H4 (cell line): ENCODE measurements at places on chromosomes 11 and 22.

DNA sequence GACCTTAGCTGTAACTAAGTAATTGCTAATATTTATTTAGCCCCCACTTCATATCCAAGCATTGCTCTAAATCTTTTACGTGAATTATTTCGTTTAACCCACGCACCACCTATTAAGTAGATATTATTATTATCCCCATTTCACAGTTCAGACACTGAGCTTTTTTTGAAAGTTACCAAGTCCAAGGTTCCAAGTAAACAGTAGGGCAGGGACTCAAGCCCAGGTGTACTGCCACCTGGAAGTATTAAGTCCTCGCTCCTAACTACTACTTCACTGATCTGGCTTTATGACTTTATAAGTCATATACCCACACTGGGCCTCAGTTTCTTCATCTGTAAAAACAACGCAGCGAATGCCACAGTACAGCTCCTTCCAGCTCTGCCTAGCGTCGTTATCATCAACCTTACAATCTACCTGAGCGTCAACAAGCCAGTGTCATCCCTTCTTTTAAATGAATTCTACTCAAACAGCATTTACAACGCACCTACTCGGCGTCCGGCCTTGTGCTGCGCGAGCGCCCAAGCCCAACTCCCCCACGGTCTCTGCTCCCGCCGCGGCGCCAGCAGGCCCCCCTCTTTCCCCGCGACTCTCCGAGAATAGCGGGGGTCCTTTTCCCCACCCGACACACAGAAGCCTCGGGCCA, 624 bp downstream of the TMEM41B start:
- DNase-seq, result no peak

DNA sequence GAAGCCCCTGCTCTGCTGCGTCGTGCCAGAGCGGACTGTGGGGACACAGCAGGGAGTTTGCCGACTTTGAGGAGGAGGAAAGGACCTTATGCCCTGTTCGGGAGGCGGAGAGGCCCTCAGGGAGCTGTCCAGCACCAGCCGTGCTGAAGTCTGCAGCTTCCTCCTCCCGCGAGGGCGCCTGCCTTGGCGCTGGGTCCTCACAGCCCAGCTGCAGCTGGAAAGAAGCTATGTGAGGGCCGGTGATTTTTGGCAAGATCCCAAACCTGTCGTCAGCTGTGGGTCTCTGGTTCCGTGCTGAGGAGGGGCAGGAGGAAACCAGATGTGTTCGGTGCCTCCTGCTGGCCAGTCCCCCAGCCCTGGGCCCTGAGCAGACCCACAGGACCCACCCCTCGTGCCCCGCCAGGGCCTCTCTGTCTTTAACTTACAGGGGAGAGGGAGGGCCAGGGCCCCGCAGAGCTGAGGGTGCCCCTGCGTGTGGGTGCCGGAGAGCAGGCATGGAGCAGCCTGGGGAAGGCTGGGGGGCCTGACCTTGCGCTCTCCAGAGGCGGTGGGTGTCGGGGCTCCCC, 12.0 kb downstream of the BRSK2 start:
- DNase-seq, result peak; percentile 51

GRCh38 chr11:32088117-32088941, 2.5 kb upstream of the RCN1 start:
- peak; percentile 92 for DNase-seq

GRCh38 chr22:38042488-38042790, 14.8 kb upstream of the PICK1 start:
- no peak for DNase-seq

DNA sequence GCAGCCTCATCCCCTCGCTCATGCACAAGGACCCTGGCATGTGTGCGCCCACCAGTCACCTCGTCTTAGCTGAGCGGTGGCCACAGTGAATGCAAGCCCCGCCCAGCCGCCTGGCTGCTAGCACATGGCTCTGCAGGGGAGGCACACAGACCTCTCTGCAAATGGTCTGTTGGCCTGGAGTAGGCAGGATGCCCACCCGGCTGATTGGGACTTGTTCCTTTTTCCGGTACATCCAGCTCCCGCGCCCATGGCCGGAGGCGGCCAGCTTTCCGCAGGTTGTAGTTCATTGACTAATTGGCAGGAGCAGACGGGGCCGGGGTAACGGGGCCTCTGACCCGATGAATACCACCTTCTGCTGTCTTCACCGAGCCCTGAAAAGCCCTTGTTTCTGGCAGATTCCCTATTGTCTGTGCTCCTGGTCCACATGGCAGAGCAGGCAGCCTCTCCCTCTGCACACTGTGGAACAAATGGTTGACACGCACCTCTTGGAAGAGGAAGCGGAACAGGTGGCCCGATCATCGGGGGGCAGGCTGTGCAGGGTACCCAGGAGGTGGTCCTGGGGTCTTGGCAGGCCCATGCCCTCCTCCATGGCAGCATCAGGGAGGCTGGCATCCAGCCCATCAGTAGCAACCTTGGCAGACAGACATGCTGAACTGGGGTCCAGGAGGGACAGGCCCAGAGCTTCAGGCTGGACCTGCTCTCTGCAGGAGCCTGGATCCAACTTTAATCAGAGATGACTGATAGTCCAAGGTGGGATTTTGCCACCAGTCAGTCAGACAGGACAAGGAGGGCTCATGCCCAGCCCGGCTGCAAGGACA, 1512.0 kb downstream of the BRD1 start:
- DNase-seq, result no peak

DNA sequence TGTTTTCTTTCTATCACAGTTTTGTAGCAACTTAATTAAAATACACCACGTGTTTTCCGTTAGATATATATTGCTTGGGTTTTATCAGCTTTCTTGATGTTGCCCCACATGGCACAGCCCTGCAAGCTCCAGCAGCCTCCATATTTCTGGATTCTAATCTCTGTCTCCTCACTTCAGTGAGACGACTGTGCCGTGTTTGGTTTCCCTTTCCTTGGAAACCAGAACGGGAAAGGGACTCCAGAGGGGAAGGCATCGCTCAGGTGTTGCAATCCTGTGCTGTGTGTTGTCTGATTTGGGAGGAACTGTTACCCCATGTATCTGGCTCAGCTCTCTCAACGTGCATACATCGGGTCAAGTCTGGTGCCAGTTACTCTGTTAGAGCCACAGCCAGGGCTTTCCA, 464.2 kb upstream of the B3GAT1 start:
- DNase-seq, result no peak

- no peak for DNase-seq
Observed at GRCh38 chr22:20407829-20408228, 13.9 kb downstream of the ZNF74 start.

DNA sequence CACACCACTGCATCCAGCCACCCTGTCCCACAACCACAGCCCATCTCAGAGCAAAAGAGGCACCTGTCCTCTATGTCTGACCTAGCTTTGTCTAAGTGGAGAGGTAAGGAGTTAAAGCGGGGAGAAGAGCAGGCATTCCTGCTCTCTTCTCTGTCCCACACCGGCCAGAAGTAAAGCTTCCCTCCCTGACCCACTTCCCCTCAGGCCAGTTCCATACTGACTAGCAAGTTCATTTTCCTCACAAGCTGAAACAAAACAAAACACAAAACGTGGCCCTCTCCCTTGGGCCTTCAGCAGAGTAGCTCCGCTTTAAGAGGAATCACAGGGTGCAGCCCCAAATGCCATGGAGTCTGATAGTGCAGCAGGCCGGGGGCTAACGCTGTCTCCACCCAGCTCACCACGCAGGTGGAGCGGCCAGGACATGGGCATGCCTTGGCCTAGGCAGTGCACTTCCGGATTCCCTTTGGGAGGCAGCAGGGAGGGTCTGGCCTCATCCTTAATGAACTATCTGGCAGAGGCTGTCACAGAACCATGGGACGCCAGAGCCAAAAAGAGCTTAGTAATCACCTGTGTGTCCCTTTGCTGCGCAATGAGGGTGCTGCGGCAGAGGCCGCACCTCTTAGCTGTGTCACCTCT, 34.0 kb downstream of the FLI1 start:
- no peak for DNase-seq

DNA sequence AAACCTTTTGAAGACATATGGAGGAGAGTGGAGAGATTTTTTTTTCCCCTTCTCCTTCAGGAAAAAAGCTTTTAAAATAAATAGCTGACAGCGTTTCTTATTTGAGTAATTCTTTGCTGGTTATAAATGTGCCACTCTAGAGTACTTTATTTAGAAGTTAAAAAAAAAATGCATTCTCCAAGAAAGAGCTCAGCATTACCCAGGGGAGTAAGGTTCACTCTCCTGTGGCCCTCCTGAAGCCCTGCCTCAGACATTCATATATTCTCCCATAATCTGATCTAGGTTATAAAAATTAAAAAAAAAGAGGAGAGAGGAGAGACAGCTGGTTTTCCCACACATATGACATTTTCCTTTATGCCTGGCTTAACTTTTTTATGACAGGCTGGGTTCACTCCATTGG, 545.2 kb upstream of the CADM1 start:
- DNase-seq, result no peak

DNA sequence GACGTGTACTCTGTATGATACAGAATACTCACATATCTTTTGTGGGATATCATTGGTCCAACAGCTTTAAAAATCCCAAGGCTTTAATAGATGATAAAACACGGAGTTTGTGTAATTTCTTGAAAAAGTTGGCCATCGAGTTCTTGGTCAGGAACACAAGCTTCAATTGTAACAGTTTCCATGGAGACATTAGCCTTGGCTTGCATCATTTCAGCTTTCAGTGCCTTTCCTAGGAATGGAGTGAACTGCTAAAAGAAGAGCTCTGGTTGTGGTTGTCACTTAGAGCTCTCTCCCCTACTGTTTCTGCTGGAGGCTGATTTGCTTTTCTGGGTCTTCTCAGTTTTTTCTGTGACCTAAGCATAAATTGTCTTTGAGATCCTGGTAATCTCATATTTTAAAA, 14.2 kb downstream of the BMAL1 start:
- DNase-seq, result no peak

DNA sequence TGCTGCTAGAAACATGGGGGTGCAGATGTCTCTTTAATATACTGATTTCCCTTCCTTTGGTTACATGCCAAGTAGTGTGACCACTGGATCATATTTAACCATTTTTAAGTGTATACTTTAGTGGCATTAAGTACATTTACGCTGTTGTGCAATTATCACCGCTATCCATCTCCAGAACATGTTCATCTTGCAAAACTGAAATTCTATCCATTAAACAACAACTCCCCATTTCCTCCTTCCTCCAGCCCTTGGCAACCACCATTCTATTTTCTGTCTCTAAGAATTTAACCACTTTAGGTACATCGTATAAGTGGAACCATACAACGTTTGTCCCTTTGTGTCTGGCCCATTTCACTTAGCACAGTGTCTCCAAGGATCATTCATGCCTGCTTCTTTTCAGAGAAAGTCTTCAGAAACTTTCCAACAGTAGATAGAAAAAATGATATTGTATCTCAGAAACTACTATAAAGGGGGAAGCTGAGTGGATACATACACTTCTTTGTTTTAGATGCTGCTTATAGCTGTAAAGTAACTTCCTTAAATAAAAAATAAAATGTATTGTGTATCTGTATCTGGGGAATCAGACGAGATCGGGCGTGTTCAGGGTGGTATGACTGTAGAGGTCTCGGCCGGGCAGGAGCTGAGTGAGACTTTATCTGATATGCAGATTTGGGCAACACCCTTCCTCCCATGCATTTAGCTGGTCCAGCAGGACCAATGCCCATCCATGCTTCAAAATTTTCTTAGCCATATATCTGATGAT, 44.6 kb upstream of the ZBED5 start:
- DNase-seq, result no peak

GRCh38 chr11:86553265-86553664, 119.2 kb downstream of the ME3 start:
- no peak for DNase-seq

- DNase-seq, result no peak
Observed at GRCh38 chr22:29596408-29596807, 7.0 kb upstream of the NF2 start.

DNA sequence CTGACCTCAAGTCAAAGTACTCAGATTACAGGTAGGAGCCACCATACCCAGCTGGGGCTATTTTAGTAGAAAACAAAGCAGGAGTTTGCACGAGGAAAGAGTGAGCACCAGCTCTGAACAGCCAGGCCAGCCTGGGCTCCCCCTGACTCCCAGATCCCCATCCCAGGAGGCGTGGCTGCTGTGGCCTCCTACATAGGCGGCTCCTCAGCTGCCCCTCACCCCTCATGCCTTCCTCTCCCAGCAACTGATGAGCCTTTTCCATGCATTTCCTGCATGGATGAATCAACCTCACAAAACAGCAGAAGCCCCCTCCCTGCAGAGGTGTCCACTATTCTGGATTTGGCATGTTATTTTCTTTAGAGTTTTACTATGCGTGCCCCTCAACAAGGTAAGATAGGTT, 10.5 kb upstream of the FLRT1 start:
- no peak for DNase-seq

GRCh38 chr22:39773976-39774539, 119.5 kb downstream of the ENTHD1 start:
- peak; percentile 17 for DNase-seq

DNA sequence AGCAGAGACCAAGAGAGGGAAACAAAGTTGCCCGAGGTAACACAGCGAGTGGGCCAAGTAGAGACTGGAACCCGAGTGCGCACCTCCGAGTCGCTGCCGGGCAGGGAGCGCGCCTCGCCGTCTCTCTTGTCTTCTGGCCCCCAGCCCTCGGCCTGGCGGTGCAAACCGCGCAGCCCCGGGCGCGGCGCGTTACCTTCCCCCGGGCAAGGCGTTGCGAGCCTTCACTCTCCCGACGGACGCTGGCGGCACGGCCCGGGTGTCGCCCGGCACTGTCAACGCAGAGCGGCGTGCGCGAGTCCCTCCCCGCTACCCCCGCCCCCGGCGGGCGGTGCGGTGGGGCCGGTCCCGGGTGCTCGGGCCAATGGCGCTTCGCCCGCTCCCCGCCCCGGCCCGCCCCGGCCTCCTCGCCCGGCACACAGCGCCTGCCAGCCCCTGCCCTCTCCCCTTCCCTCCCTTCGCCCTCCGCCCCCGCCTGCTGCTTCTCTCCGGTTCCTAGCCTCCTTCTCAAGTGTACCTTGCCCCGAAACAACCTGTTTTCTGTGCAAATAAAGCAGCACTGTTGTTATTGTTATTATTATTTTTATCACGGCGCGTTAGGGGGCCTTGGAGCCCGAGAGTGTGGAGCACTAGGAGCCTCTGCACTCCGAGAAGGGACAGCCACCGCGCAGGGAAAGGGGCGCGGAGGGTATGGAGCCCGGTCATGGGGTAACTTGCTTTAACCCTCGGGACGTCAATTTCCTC, at the start of gene SYTL2:
SYTL2 (minus strand) TSS at position 271 of the 741 bp plus-strand sequence. CDS start 53,416 bp downstream, outside the sequence.
- peak; percentile 35 for DNase-seq

- no peak for DNase-seq
Observed at GRCh38 chr11:2470495-2470894, 25.7 kb downstream of the KCNQ1 start.

- no peak for DNase-seq
Observed at GRCh38 chr11:119807841-119808240, 78.8 kb upstream of the NECTIN1 start.

DNA sequence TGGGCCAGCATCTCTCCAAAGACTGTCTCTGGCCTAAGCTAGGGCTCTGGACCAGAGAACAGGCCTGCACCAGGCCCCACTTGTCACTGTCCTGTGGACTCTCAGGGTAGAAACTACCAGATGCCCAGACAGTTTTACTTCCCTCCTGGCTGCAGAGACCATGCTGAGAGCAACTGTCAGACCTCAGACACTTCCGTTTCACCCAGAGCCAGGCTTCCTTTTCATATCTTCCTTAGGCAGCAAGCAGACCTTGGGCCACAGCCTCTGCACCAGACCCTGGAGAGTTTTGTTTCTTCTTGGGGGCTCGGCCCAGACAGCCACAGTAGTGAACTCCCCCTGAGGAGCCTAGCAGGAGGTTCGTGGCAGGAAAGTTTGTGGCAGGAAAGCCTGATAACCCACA, 12.1 kb upstream of the FCHSD2 start:
- DNase-seq, result no peak

- DNase-seq, result no peak
Observed at GRCh38 chr11:34916843-34917770, 689 bp downstream of the PDHX start.
